Stimulated activated CD8-positive, alpha-beta memory T cell treated with anti-CD3 and anti-CD28 coated beads, Interleukin-4, amount 100 ng/mL, for 4 hours (primary cell): ENCODE measurements at places on chromosomes 4 and X.

GRCh38 chr4:92163348-92163747 is 140.4 kb upstream of the GRID2 start:
- no peak for DNase-seq

GRCh38 chr4:12488672-12489071 is 995.5 kb downstream of the RAB28 start:
- DNase-seq = no peak

DNA sequence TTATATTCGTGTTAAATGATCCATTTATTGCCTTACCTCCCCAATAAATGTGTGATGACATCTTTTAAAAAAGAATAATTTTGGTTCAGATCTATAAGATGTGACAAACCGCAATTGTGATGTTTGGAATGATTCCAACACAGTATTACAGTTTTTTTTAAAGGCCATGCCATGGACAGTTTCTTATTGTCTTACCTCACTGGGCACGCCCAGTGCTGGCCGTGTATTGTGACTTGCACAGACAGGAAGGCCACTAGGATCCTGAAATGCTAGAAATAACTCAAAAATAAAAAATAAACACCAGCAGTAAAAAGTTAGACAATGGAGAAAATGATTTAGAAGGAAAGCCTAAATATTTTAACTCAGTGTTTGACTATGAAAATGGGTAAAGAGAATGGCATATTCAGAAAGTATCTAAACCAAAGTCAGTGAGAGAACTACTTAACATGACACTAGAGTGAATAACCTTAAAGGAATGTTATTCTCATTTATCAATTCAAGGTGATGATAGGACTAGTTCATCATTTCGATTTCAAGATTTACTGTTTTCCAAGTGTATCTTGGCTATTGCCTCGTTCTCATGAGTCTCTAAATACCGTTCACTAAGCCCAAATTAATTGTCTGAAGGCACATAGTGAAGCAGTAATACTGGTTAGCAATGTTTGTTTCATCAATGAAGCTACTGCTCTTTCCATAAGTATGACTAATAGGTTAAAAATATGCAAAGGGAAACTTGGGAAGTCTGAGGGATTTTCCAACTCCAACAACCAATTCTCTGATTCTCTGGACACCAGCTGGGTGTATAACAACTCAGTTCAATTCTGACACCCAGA is 46.1 kb upstream of the VEGFC start:
- no peak for DNase-seq

DNA sequence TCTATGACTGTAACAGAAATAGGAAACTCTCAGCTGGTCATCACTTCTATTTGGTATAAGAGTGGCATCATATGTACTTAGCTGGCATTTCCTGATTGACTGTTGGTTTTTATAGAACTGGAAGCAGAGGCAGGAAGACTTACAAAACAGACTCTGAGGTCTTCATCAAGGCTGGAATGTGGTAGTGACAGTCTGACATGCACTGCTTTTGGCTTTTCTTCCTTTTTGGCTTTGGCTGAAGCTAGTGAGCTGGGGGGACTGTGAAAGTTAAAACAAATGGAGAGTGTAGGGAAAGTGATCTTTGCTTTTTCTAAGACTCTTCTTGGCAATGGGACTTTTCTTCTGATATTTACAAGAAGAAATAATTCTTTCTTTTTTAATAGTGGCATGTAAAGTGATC is 121.1 kb upstream of the SLC4A4 start:
- no peak for DNase-seq

GRCh38 chr4:189979196-189980047 is 38.8 kb downstream of the FRG1 start:
- DNase-seq = no peak

DNA sequence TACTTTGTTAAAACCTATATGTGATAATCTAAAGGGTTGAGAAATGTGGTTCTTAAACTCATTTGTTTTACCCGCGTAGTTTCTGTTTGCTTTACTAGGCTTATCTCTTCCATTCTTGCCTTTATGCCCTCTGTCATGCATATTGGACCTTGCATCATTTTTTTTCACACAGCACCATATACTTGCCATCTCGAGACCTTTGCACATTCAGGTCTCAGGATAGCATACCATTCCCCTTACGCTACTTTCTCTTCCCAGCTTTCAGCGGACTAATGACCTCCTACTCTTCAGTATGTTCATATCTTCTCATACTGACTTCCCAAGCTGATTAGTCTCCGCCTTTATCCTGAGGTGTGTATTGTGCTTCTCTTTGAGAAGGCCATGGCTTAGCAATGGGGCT is 40.5 kb downstream of the USP38 start:
- no peak for DNase-seq

GRCh38 chrX:69100478-69100877 is 64.8 kb downstream of the PJA1 start:
- DNase-seq = no peak

DNA sequence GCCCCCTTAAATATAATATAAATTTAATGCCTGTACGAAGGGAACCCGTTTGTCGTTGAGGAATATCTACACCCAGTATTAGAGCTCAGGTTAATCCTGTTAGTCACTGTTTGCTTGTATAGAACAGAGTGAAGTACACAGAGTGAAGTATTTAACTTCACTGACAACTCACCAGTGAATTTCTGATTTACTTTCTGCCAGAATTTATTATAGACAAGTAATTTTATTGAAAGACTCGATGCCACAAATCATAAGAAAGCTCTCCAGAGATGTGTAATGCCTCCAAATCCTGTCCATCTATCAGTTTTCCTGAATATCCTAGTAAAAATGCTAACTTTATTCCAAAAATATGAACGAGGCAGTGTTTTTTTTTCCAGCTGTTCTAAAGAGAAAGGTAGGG is 1.6 kb downstream of the GAB1 start:
- DNase-seq = no peak

DNA sequence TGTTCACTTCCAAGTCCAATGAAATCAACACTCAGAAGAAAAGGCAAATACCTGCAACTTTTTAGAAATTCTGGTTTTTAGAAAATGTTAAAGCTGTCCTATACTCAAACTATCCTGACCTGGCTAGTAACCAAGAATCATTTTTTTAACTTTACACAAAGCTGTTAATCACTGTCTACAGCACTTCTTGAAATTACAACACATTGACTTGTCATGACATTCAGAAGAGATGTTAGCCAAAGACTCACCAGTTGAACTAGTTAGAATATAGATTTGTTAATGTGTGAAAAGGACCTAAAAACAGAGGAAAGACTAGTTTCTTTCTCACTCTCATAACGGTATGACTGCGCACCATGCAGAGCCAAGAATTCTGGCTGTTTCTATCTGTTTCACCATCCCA is 98.8 kb downstream of the COX18 start:
- no peak for DNase-seq

- DNase-seq = no peak
Measured at GRCh38 chrX:133297284-133297683, 79.1 kb upstream of the TFDP3 start.
